ENCODE measurements at places on chromosomes 5 and 9.

- no peak for DNase-seq
Measured at GRCh38 chr5:1671351-1671750, 128.3 kb downstream of the MRPL36 start.

- no peak for DNase-seq
Measured at GRCh38 chr5:173777674-173778073, 110.5 kb upstream of the CPEB4 start.

GRCh38 chr9:35757892-35758275 lies 3.8 kb upstream of the MSMP start:
- DNase-seq: no peak

GRCh38 chr9:35760651-35761050 lies 6.6 kb upstream of the MSMP start:
- DNase-seq: no peak

DNA sequence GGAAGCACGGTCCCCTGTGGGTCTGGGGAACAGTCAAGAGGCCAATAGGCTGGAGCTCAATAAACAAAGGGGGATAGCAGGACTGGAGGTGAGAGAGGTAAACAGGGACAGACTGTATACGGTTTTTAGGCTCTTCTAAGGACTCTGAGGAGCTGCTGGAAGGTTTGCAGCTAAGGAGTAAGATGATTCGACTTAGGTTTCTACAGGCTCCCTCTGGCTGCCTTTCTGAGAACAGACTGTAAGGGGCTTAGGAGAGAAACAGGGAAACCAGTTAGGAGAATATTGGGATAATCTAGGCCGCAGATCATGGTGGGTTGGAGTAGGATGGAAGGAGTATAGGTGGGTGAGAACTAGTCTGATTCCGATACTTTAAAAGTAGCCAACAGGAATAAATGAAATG lies 10.4 kb downstream of the CDK5RAP2 start:
- DNase-seq: no peak

- DNase-seq: no peak
Measured at GRCh38 chr5:96924016-96924443, 11.8 kb upstream of the LNPEP start.

DNA sequence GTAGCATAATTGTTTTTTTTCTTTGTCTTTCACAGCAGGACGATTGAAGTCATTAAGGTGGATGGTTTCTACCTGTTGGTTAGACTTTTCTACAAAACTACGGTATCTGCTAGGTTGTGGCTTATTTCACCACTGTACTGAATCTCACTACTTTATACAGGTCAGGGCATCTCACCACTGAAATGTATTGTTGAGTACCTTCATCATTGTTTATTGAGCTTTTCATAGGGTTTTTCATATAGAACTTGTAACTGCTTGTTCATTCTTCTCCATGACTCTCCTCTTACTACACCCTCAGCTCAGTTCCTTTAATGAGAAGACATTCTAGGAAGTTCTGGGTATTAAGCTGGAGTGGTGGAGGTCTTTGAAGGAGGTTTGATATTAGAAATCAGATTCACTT lies 75.1 kb downstream of the PAM start:
- no peak for DNase-seq

- DNase-seq: no peak
Measured at GRCh38 chr5:37214550-37214949, 34.6 kb downstream of the CPLANE1 start.

DNA sequence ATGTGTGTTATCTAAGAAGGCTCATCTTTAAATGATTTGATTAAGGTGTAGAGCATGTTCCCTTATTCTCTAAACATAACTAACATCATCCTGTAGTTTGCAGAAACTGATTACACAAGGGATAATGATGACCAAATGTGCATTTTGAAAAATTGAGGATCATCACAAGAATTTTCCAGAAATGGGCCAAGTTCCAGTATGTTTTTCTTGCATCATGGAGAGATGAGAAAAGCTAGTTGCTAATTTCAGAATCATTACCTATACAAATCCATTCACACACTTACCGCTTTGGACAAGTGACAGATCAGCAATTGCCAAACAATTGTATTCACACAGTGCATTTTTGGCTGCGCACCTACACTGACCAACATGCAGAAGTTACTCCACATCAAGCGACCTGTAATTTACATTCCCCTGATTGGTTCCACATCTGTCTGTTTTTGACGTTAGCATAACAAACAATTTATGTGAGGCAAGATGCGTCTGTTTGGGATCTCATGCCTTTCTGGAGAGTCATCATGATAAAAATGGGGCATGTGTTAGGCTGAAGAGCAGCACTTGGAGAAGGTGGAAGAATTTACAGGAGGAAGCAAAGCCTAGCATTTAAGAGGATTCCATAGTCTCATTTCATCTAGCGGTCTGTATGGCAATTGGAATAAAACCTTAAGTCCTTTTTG lies 2.8 kb upstream of the BNC2 start:
- DNase-seq: no peak

- DNase-seq: no peak
Measured at GRCh38 chr9:17319864-17320263, 185.0 kb downstream of the CNTLN start.

- DNase-seq: no peak
Measured at GRCh38 chr9:97786341-97786740, 66.7 kb upstream of the FOXE1 start.

- DNase-seq: no peak
Measured at GRCh38 chr9:9612755-9613154, 1000.0 kb downstream of the PTPRD start.

- DNase-seq: no peak
Measured at GRCh38 chr5:9121597-9121996, 424.3 kb downstream of the SEMA5A start.

DNA sequence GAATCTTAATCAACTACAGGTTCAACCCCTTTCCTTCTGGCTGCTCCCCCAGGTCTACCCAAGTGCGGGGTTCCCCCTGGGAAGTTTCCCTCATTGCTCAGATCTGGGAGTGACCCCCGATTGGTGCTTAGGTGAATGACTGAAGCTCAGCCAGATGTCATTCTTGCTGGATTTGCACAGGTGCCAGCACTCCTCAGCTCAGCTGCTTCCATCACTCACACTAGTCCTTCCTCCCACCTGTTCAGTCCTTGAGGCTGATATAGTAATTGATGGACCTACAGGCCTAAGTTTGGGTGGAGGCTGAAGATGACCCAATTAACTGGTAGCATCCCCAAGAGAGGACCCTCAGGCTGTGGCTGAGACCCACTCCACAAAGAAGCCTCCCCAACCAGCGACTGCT lies 32.9 kb downstream of the PRLR start:
- no peak for DNase-seq

Measured in activated CD4-positive, CD25-positive, alpha-beta regulatory T cell treated with anti-CD3 and anti-CD28 coated beads, Interleukin-2, amount 50 U/mL, for 16 hours (primary cell).